Stomach (tissue), 19 donors: ENCODE measurements at places on chromosomes 11 and 22.

DNA sequence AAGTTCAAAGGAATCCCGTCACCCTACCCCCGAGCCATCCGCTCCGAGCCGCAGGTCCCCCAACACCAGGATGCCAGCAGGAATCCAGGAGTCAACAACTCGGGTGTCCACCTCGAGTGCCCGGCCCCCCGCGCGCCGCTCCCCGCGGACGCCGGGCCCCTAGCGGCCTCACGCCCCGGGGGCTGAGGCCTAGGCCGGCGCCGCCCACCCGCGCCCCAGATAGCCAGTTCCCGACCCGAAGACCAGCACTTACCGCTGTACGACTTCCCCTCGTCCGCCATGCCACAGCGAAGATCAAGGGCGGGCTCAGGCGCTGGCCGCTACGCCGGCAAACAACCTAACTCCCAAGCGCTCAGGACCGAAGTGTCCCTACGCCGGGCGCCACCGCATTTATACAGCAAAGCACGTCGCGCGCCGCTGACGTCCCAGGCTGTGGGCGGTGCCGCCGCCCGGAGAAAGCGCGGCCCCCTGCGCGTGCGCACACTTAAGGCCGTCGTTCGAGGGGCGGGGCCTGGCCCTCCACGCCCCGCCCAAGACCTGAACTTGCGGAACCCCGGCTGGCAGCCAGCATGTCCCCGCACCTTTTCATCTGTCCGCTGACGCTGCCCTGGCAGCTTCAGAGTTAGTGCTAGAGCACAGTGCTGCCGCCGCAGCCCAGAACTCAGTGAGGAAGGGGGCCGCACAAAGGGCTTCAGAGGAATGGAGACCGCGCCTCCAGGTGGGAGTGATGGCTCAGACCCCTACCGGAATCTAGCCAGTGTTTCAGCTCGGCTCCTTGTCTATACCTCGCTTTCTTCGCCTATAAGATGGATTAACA lies at the start of gene NXF1:
NXF1 (minus strand) TSS at position 365 of the 817 bp plus-strand sequence; CDS start at position 281, 84 bp downstream.
- no peaks in the 10 kb centered on the region for H3K27me3 ChIP-seq
- peaks cover 15% of the 10 kb centered on the region for H3K4me1 ChIP-seq
- H3K27ac ChIP-seq: peak within 1 kb of the TSS; percentile 97
- H3K4me3 ChIP-seq: peak within 1 kb of the TSS; percentile 94

- H3K27ac ChIP-seq: no peak within 1 kb of the TSS
- H3K36me3 ChIP-seq: peaks cover 47% of the 10 kb centered on the region
- no peak within 1 kb of the TSS for H3K4me3 ChIP-seq
- H3K4me1 ChIP-seq: no peaks in the 10 kb centered on the region
Observed at GRCh38 chr22:25199731-25200520, at the start of gene CRYBB3. Gene CRYBB3, plus strand, starts transcription at chr22:25199858. Its CDS starts 1,539 bp downstream, at chr22:25201397.

DNA sequence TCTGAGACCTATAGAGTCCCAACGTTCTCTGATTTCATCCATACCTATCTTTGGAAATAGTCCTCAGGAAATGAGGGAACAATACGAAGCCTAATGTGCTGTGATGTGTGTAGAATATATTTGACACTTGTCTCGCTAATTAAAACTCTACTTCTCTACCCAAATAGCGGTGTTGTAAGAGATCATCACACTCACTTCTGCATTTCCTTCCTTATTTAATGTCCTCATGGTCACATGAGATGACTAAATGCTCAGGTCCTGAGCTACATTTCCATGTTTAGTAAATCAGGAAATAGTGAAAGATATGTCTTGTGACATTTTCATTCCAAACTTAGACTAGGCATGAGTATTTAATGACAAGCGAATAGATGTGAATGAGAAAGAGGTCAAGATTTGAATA lies 112.3 kb downstream of the MAML2 start:
- H3K27ac ChIP-seq: peak overlapping the region; percentile 69
- H3K27me3 ChIP-seq: no peaks in the 10 kb centered on the region
- no peak for DNase-seq
- H3K36me3 ChIP-seq: no peaks in the 10 kb centered on the region
- H3K4me1 ChIP-seq: peaks cover 12% of the 10 kb centered on the region

GRCh38 chr11:13225038-13226001 lies 52.3 kb upstream of the BMAL1 start:
- no peak for DNase-seq
- H3K4me3 ChIP-seq: no peak overlapping the region
- no peak overlapping the region for H3K27ac ChIP-seq
- no peaks in the 10 kb centered on the region for H3K27me3 ChIP-seq

DNA sequence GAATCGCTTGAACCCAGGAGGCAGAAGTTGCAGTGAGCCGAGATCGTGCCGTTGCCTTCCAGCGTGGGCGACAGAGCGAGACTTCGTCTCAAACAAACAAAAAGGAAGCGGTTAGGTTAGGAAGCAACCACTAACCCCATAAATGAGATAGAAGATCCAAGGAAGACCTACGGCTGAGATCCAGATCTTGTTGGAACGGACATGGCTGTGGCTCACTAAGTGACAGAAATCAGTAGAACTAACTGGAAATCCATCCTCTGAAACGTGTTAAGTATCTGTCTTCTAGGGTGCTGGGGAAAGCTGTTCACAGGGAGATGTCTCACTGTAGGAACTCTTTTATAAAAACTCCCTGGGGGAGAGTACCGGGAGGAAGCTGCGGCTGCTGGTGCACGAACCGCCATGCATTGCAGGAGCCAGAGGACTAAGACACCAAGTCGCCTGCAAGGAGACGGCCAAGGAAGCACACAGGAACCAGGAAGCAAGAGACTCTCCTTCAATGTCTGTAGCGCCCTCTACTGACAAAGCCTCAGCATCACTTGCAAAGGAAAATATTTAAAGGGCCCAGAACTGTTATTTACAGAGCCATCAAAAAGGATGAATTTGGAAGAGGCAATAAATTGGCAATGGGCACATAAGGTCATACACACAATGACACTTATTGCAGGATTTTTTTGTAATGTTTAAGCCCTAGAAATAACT lies 16.9 kb upstream of the SPTY2D1 start:
- no peaks in the 10 kb centered on the region for H3K27me3 ChIP-seq
- H3K27ac ChIP-seq: no peak overlapping the region
- H3K4me3 ChIP-seq: no peak overlapping the region
- H3K4me1 ChIP-seq: no peaks in the 10 kb centered on the region
- H3K36me3 ChIP-seq: no peaks in the 10 kb centered on the region

DNA sequence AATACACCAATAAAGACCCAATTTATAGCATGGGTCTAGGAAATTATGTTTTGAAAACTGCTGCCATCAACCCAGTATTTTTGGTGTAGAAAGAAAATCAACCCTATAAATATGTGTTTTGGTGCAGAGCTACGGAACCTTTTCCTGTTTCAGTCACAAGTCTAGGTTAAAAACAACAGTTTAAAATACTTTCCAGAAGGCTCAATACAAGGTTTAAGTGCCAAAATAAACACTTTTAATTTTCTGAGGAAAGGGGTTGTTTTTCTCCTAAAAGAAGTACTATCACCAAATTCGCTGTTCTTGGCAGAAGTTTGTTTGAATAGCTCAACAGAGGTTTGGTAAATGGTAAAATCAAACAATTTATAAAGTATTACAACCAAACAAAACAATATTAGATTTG lies 201.3 kb downstream of the TMEM135 start:
- H3K4me1 ChIP-seq: no peaks in the 10 kb centered on the region
- DNase-seq: no peak
- H3K27me3 ChIP-seq: no peaks in the 10 kb centered on the region
- H3K4me3 ChIP-seq: no peak overlapping the region

GRCh38 chr11:32987851-32988250 lies 27.8 kb upstream of the DEPDC7 start:
- peak; percentile 37 for DNase-seq
- no peak overlapping the region for H3K27ac ChIP-seq
- no peaks in the 10 kb centered on the region for H3K4me1 ChIP-seq

- no peak overlapping the region for H3K4me3 ChIP-seq
- H3K36me3 ChIP-seq: no peaks in the 10 kb centered on the region
- H3K4me1 ChIP-seq: peaks cover 81% of the 10 kb centered on the region
- H3K27ac ChIP-seq: peak overlapping the region; percentile 19
Observed at GRCh38 chr11:46114378-46114777, 6.9 kb downstream of the PHF21A start.

DNA sequence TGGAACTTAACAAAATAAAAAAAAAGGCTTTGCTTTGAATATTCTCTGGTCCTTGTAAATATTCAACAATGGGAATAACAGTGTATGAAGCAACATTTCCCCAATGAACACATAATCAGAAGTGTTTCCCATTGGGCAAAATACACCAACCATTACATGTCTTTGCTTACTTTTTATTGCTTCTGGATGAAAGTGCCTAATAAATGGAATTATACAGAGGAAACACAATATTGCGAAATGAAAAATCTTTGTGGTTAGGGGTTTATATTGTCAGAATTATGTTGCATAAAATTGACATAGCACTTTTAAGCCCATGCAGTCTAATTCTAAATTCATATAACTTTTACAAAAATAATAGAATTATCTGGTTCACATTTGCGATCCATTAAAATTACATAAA lies 386.4 kb downstream of the DCDC1 start:
- H3K27me3 ChIP-seq: no peaks in the 10 kb centered on the region
- no peak overlapping the region for H3K27ac ChIP-seq
- DNase-seq: no peak
- H3K4me3 ChIP-seq: no peak overlapping the region

GRCh38 chr11:44404301-44404700 lies 94.4 kb upstream of the ALX4 start:
- H3K4me1 ChIP-seq: no peaks in the 10 kb centered on the region
- DNase-seq: no peak
- no peak overlapping the region for H3K4me3 ChIP-seq
- no peak overlapping the region for H3K27ac ChIP-seq
- H3K36me3 ChIP-seq: no peaks in the 10 kb centered on the region

- H3K4me3 ChIP-seq: no peak overlapping the region
- no peaks in the 10 kb centered on the region for H3K36me3 ChIP-seq
- DNase-seq: no peak
- H3K4me1 ChIP-seq: no peaks in the 10 kb centered on the region
- no peak overlapping the region for H3K27ac ChIP-seq
Observed at GRCh38 chr11:5285703-5286340, 15.9 kb downstream of the OR51B4 start.

DNA sequence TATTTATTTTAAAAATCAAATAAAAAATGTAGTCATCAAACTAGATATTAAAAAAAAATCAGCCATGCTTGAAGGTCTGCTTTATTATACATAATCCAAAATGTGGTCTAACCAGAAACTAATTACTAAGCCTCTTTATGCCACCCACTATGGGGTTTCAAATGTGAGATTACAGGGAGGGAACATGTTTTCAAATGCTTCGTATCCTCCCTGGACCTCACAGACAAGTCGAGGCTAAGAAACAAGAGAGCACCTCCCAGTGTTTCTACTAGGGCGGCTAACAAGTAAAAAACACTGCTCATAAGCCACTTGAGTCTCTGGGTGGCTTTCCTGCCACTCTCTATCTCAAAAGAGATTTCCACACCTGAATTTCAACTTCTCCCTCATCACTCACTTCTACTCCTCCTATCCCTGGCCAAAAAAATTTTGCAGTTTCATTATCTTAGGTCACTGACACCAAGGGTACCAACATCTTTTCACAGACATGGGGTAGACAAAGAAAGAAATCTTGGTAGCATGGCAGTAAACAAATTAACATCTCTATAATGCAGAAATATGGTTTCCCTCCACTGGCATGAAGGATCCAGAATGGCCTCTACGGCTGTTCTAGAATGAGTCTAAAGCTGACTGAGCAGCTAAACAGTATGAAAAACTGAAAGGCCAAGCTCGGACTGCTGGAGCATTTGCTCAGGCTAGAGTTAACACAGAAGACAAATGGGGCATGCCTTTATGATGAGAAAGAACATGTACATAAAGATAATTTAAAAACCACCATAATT lies 50.9 kb downstream of the PITPNB start:
- peaks cover 8% of the 10 kb centered on the region for H3K36me3 ChIP-seq
- peaks cover 42% of the 10 kb centered on the region for H3K4me1 ChIP-seq
- DNase-seq: no peak
- H3K4me3 ChIP-seq: no peak overlapping the region

DNA sequence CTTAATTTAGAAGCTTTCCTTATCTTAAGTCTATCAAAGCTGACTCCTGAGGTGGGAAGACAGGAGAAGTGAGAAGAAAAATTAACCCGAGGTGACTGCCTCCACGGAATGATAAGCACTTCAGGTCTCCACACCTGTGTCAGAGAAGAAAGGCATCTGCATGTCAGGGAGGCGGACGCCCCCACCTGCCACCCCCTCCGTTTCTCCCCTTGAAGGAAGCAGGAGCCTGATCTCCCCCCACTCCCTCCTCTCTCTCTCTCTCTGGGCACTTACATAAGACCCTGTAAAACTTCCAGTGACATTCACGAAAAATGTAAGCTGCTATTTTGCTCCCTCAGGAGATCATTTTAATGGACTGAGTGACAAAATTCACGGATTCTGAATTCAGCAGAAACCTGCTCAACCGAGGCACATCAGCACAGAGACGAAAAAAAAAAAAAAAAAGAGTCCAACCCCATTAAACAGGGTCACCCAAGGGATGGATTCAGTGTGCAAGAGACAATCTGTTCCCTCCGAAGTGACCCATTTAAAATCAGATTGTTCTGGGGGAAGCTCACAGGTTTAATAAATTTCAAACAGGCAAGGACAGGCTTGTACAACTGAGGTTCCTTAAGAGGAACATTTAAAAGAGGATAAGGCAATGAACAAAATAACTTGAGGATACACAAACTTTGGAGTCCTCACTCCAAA lies 1.5 kb downstream of the LARGE1 start:
- H3K4me1 ChIP-seq: peaks cover 28% of the 10 kb centered on the region
- H3K4me3 ChIP-seq: peak overlapping the region; percentile 90
- no peaks in the 10 kb centered on the region for H3K36me3 ChIP-seq
- H3K27ac ChIP-seq: peak overlapping the region; percentile 71
- no peak for DNase-seq
- no peaks in the 10 kb centered on the region for H3K27me3 ChIP-seq

GRCh38 chr11:96943970-96944369 lies 554.2 kb downstream of the JRKL start:
- H3K27me3 ChIP-seq: no peaks in the 10 kb centered on the region
- H3K36me3 ChIP-seq: no peaks in the 10 kb centered on the region
- no peak for DNase-seq

DNA sequence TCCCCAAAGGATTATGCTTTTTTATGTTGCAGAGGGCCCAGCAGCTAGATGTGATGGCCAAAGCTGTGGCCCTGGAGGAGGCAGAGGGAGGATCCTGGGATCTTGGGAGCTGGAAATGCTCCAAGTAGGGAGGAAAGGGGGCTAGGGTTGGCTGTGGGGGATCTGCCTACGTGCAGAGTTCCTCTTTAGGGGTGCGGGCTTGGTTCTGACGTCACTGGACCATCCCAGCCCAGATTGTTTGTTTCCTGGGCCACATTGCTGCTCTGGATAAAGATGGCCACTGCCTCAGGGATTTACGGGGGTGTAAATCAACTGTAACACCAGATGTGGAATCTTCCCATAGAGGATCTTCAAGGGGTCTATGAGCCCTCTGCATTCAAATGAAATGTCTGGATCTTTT lies 110.3 kb upstream of the SYT13 start:
- H3K4me3 ChIP-seq: no peak overlapping the region

- H3K27ac ChIP-seq: peak overlapping the region; percentile 97
- peak; percentile 82 for DNase-seq
- no peaks in the 10 kb centered on the region for H3K36me3 ChIP-seq
Observed at GRCh38 chr22:49953027-49953679, 7.4 kb upstream of the PIM3 start.

DNA sequence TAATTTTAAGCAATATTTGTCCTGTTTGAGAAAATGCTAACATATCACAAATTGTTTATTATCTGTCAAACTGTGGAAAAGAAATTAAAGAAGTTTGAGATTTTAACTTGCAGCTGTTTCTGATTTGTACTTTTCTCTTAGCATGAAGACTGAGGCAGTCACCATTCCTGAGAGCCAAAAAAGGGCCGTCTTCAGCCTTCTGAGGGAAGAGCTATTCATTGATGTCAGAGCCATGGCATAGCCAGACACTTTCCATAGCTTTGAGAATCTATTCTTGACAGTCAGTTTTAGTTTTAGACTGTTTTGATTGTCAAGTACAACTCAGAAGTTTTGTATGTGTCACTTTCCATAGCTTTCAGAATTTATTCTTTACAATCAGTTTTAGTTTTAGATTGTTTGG lies 32.1 kb downstream of the YAP1 start:
- peaks cover 20% of the 10 kb centered on the region for H3K4me1 ChIP-seq
- no peak overlapping the region for H3K4me3 ChIP-seq
- DNase-seq: no peak
- H3K27ac ChIP-seq: no peak overlapping the region
